Cardiac muscle cell (in vitro differentiated cells and primary cell): ENCODE measurements at places on chromosomes 4 and X. TPM values are rescaled to one million over a fixed set of nuclear protein-coding genes. Genes with fewer than 3 reads are reported as not detected.

The ARHGAP4 gene
- 20.5 and 47.4 TPM in 2 replicates for total RNA-seq

The CLDN34 gene
- 0.14 TPM in 1 of 2 replicates, not detected in the other for total RNA-seq

The ETNPPL gene
- total RNA-seq = 0.51 and 0.85 TPM in 2 replicates

The RNF128 gene
- total RNA-seq = 0.18 and 0.21 TPM in 2 replicates

The MAGEA8 gene
- not detected in 2 replicates for total RNA-seq
